ENCODE measurements at places on chromosomes 3 and 15. TPM values are rescaled to one million over a fixed set of nuclear protein-coding genes. Genes with fewer than 3 reads are reported as not detected.

The HYAL3 gene
- total RNA-seq = 9.0 TPM

The FOXL2NB gene
- total RNA-seq = not detected

The SNRPA1 gene
- 40.0 TPM for total RNA-seq

The KIF9 gene
- 4.2 TPM for total RNA-seq

The CLDN16 gene
- total RNA-seq = 0.77 TPM

The C2CD4B gene
- 2.0 TPM for total RNA-seq

Measured in hepatocyte (in vitro differentiated cells).